T-cell (primary cell): ENCODE measurements at places on chromosomes 7 and 10.

DNA sequence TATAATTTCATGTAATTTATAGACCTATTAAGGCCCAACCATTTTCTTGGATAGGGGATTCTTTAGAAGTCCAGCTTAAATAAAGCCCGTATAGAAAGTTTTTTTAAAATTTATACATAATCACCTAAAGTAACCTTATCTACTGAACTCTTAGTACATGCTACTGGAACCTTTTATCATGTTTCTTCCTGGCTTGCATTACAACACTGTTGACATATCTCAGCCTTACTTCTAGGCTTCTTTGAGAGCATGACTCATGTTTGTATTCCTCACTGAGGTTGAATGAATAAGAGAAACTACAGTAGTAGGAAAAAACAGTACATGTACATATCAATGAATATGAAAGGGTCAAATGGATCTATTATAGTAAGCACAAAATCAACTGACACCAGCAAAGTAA is 8.2 kb upstream of the MAGI2 start:
- DNase-seq = no peak

DNA sequence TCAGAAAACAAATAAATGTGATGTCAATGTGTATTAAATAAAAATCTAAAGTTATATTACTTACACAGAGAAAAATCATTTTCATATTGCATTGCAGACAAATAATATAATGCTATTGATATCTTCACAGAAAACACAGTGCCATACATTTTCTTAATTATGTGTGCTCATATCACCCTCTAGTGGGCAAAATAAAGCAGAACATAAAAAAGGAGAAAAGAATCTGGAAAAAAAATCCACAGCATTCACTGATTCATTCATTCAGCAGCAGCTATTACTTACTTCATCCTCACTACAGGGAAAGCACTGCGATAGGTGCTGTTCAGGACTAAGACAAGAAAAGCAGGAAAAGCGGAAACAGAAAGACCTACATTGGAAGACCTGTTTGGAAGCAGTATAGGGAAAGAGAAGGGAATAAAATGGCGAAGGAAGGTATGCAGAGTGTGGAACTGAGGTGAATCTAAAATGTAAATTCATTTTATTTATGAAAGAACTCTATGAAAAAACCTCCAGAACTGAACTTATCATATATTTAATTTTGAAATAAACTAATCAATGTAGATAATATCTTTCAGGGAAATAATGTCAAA is 73.2 kb downstream of the POT1 start:
- DNase-seq = no peak

- peak; percentile 16 for DNase-seq
Measured at GRCh38 chr10:96306516-96306915, 2.3 kb downstream of the DNTT start.

DNA sequence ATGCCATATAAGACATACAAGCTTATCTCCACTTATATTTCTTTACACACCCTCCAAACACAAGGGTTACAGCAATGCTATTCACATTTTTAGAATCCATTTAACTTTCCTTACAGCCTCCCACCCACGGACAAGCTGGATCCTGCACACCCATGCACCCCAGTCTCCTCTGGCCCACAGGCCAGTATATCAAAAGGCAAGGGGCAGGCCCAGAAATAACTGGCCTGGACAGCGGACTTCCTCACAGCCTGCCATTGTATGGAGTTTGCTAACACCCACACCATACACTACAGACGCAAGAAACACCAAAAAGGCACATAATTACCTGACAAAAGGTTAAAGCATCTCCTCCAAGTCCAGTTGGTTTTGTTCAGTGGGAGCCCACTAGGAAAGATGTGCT is 12.0 kb downstream of the HOXA4 start:
- DNase-seq = no peak

GRCh38 chr7:129108581-129108980 is 35.9 kb upstream of the TSPAN33 start:
- no peak for DNase-seq

DNA sequence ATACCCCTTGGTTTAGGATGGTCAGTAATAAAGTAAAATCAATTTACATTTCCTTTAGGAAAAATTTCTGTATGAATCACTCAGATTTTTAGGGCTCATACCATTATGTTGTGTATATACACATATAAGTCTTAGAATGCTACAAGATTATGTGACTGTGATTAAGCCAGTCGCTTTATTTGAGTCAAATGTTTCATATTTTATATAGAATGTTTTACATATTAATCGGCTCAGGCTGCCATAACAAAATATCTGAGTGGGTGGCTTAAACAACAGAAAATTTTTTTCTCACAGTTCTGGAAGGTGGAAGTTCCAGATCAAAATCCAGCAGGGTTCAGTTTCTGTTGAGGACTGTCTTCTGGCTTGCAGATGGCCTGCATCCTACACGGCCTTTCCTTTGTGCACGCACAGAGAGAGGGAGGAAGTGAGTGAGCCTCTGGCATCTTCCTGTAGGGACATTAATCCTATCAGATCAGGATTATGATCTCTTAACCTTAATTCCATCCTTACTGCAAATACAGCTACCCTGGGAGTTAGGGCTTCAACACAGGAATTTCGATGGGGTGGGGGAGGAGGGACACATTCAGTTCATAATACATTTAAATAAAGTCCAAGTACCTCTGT is 198.0 kb downstream of the PHF14 start:
- no peak for DNase-seq

DNA sequence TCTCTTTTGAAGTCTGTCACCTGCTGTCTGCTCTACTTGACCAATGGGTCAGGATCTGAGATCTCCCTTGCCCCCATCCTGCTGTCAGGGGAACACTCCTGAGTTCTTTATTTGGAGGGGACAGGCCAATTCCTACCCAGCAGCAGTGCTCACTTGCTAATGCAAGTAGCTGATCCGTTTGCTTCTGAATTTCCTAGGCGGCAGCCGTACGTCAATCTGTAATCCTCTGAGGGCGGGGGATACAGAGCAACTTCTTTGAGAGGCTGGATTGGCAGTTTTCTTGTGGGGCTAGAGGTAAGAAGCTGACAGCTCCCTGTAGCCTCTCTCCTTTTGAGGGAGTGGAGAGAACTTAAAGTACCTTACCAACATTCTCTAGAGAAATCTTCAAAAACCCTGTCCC is 36.6 kb downstream of the TYW1 start:
- no peak for DNase-seq

DNA sequence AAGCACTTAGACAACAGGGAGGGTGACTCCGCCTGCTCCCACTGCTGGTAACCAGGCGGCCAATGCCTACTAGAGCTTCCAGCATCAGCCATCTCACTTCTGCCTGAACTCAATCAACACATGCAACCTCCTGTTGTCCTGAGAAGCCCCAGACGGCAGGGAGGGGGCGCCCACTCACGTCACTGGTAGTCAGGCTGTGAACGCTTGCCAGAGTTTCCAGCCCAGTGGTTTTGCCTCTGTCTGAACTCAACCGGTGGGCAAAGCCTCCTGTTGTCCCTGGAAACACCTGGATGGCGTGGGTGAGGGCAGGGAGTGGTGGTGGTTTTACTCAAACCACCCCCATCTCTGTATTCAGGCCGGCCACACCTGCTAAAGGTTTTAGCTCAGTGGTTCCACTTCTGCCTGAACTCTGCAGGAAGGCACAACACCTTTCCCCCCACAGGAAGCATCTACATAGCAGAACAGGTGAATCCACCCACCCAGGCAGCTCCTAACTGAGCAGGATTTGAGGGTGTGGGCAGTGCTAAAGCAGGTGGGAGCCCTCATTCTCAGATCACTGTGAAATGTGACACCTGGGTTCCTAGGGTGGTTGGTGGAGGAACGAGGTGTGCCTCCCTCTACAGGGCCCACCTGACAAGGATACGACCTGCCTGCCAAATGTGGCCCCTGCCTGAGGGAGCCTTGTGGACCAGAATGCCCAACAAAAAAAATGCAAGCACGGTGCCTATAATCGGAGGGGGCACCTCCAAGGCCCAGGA is 563.0 kb upstream of the SEMA3D start:
- DNase-seq = no peak

GRCh38 chr7:146948703-146949102 is 832.1 kb downstream of the CNTNAP2 start:
- no peak for DNase-seq

- peak; percentile 5 for DNase-seq
Measured at GRCh38 chr7:141073641-141074161, at the start of gene TMEM178B. TMEM178B (plus strand) TSS chr7:141074064.

GRCh38 chr7:20030417-20030816 is 186.8 kb downstream of the MACC1 start:
- DNase-seq = no peak

GRCh38 chr10:74825371-74826141 is 844 bp upstream of the KAT6B start:
- peak; percentile 52 for DNase-seq

- no peak for DNase-seq
Measured at GRCh38 chr7:94649450-94649849, 6.5 kb downstream of the SGCE start.

DNA sequence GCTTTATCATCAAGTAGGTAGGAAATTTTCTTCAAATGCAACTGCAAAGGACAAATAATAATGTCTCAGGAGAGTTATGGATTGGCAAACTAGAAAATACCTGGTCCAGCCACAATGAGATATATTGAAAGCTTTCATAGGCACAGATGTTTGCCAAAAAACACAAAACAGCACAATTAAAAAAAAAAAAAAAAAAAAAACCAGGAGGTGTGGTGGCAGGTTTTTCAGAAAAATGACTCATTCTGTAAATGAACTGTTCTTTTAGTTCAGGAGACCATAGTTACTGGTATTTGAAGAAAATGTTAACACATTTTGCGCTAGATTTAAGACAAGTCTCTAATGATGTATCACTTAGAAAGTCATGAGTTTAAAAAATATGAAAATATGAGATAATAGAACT is 55.0 kb upstream of the JCAD start:
- no peak for DNase-seq

GRCh38 chr7:71706597-71706975 is 574.6 kb downstream of the GALNT17 start:
- DNase-seq = no peak

GRCh38 chr7:88452646-88453045 is 146.0 kb upstream of the STEAP4 start:
- DNase-seq = no peak

DNA sequence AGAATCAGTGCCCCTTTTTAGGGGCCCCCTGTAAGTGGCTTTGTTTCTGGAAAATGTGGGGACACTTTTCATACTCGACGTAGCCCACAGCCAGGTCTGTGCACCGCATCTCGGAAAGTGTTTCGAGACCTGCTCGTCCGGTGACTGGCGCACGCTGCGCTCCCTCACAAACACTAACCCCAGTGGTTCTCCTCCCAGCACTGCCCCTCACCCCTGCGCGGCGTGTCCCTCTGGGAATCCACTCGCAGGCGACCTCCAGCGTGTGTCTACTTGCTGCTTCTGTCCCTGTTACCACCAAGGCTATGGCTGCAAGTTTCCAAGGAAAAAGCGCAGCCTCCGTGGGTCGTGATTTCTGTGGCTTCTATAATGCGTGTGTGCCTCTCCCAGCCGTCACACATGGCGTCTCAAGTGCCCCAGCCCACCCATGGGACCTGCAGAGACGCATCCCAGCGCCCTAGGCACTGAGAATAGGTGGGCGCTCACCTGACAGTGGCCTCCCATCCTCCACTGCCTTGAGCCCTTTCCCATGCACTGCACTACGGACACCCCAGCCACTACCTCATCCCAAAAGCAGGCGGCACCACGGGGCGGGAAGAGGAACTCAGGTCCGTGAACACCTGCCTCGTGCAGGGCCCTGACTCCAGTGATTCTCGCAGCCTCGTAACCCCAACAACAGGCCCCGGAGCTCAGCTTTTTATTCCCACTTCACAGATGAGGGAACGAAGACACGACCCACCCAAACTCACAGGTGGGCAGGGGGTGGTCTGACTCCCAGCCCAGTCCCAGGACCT is 49.3 kb downstream of the PTPRN2 start:
- DNase-seq = no peak

DNA sequence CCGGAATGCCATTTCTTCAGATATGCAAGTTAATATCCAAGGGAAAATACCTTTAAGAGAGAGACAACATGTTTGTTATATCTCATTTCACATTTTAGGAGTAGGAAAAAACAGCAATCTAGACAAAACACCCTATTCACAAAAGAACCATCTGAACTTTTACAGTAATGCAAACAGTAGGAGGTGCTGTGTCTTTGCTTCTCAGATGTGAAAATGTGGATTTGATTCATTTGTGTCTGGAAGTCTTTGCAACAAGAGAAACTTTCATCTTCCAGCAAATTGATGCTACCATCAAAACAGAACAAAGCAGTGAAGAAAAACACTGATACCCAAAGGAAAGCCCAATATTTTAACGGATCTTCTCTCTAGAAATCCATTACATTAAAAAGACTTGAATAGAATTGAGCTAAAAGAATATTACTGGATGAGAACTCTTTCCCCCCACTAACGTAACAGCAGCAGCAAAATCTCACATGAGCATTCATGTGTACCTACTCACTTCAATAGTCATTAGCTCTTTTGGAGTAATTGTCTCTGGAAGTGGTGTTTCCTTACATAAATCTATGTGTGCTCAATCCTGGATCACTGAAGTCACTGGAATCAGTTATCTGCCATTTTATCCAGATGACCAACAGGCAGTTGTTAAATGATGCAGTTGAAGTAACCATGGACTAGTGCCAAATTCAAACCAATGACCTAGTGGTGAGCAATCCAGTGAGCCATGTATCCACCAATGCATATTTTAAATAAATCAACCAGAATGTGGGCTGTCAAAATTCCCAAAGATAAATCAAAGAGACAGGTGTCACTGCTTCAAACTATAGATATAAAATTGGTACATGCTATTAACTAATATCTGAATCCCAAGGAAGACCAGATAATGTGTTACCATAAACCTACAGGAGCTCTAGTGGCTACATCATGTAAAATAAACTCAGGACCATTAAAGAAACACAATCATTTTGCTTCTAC is 1.8 kb downstream of the SEMA3C start:
- DNase-seq = no peak

GRCh38 chr10:16689227-16689626 is 128.0 kb downstream of the RSU1 start:
- no peak for DNase-seq

GRCh38 chr10:121171825-121172787 is 320.9 kb downstream of the WDR11 start:
- DNase-seq = no peak

- DNase-seq = no peak
Measured at GRCh38 chr7:107318523-107319160, 149.8 kb downstream of the HBP1 start.

- no peak for DNase-seq
Measured at GRCh38 chr10:4285121-4285520, 500.1 kb upstream of the KLF6 start.

DNA sequence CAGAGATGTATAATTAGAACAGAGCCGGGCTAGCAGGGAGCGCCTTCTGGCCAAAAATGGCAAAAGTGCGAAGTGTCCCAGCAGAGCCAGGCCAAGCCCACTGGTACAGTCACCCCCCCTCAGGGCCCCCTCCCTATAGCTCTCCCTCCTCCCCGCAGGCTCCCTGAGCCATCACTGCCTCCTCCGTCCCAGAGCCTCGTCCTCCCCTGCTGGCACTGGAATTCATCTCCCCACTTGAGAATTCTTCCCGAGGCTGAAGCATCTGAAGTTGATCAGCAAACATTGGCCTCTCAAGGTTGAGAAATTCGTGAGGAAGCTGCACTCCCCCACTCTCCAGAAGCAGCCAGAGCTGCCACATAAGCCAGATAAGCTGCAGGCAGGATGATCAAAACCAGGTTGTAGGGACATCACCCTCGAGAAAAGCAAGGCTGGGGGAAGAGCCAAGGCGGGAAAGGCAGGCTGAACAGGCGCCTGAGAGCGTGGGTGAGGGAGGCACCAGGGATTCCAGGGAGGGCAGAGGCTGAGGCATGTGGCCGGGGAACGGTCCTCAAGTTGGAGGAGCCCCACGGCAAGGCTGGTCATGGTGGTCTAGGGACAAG is 23.4 kb downstream of the CAMK2G start:
- DNase-seq = no peak
